ENCODE measurements at places on chromosomes 12 and 14. TPM values are rescaled to one million over a fixed set of nuclear protein-coding genes. Genes with fewer than 3 reads are reported as not detected.

- DNase-seq: no peak
Observed at GRCh38 chr12:613996-614395, 49.2 kb downstream of the NINJ2 start.

GRCh38 chr12:45124485-45125155 is 73.7 kb upstream of the DBX2 start:
- no peak for DNase-seq

GRCh38 chr12:19830446-19830845 is 391.2 kb downstream of the AEBP2 start:
- no peak for DNase-seq

DNA sequence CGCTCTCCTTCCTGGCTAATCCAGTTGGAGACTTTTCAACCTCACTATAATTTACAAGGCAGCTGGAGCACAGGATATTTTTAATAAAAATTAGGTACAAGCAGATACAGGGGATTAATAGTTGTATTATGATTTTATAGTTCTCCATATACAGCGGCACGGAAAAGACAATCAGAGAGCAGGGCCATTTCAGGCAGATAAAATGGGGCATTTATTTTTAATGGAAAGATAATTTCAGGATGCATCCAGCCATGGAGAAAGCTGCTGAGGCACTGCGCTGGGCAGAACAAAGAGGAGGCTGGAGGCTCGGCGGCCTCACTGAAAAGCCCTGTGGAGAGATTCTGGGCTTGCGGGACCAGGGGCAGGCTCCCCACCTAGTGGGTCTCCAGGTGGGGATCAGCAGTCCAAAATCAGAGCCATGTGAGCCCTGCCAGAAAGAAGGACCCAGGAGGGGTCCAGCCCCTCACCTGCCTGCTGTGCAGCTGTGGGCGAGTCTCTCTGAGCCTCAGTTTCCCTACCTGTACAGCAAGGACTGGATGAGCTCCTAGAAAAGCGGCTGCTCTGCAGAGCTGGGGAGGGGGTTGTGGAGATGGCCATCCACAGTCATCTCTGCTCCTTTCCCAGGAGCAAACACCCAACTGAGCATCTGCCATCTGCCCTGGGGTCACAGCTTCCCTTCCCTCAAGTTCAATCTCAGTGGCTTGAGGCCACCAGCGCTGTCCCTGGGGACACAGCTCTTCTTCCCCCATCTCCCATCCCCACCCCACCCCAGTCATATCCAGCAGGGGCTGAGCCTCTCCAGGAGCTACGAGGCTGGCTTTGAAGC is 23.9 kb upstream of the C14orf180 start:
- no peak for DNase-seq

- no peak for DNase-seq
Observed at GRCh38 chr12:9760120-9760519, 581 bp downstream of the CD69 start.

DNA sequence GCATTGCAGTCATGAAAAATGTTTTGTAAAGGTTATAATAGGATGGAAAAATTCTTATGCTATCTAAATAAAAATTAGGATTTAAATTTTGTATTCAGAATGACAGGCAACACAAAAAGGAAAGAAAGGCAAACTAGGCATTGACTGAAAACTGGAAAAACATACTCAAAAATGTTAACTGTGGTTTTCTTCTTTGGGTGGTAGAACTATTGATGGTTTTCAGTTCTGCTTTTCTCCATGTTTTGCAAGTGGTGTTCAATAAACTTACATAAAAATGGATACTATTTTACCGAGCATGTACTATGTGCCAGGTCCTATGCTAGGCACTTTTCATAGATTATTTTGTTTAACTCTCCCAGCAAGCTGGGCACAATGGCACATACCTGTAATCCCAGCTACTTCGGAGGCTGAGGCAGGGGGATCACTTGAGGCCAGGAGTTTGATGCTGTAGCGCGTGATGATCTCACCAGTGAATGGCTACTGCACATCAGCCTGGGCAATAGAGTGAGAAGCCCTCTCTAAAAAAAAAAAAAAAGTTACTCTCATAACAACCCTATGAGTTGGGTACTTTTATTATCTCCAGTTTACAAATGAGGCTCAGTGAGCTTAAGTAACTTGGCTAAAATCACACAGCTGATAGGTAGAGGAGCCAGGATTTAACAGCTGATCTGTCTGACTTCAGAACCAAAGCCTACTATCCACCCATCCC is 26.3 kb upstream of the TCP11L2 start:
- DNase-seq: no peak

GRCh38 chr12:57451233-57451778 is 3.8 kb upstream of the INHBE start:
- no peak for DNase-seq

DNA sequence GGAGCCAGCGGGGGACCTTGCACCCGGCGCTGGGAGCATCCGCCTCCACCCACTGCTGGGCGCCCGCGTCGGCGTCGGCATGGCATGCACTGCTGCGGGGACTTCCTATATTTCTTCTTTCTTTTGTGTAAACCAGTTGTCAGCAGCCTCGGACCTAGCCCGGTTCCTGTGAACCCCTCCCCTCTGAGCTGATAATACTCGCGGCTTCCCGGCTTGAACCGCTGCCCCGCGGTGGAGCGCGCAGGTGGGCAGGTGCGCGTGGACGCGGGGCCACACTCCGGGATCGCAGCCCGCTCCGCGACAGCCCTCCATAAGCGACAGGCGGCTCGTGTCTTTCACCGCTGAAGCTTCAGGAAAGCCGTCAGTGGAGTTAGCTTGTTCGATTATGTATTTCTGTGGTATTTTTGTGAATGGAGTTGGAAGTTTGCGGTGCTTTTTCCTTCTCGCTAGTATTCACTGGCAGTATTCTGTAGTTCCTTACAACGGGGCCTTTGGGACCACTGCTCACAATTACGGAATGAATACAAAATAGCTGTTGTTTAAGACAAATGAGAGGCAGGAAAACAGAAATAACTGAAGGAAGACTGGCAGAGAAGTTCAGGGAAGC is 870 bp downstream of the BMAL2 start:
- no peak for DNase-seq

GRCh38 chr12:57718641-57719528 is 19.7 kb downstream of the AGAP2 start:
- DNase-seq: no peak

DNA sequence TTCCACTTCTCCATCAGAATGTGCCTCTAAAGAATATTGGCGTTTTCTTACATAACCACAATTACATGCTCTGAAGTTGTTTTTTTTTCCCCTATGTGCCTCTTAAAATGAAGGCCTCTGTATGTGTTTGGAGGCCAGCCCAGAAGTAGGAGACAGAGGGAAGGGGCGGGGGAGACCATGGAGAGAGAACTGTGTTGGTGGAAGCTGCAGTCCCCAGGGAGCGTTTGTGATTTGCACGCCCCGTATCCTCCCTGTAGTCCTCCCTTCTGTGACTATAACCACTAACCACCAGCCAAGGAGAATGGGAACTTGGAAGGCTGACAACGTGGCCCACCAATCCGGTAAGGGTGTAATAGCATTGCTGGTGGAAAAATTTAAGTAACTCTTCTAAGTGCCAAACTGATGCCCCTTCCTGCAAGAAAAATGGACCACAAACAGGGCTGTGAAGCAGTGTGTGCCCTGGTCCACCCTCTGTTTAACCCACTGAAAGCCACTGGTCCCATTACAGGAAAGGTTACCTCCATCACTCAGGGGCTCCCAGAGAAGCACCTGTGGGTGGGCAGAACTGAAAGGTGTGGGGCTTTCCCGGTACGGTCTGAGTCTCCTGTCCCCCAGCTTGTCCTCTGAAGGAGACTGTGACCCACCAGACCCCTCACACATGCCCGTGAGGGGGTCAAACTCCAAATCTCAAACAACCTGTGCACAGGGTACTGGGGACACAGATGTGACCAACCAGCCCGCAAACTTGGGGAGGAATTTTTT is 36.8 kb downstream of the CCDC88C start:
- no peak for DNase-seq

DNA sequence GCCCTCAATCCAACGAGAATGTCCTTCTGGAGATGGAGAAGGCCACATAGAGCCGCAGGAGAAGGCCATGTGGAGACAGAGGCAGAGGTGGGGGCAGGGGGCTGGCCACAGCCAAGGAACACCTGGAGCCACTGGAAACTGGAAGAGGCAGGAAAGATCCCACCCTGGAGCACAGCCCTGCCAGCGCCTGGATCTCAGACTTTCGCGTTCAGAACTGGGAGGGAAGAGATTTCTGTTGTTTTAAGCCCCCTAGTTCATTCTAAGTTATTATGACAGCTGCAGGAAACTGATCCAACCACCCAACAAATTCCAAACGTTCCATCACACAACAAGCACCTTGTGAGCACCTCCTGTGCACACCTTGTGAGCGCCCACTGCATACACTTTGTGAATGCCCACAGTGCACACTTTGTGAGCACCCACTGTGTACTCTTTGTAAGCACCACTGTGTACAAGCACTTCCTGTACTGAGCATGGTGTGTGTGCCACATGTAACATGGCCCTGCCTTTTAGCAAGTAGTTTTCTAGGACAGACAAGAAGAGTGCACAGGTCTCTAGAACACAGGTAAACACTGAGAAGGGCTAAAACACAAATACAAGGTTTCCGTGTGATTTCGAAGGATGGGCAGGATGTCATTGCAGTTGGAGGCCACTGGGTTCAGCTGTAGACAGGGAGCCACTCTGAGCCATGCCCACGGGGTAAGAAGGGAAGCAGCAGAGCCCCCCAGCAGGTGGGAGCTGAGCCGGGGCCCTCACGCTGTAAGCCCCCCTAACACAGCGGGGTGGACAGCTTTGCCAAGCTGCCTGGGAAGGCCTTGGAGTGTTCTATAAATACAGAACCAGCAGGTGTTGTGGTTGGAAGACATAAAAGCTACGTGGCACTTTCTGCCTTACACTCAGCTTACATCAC is 15.4 kb downstream of the RIMBP2 start:
- DNase-seq: no peak

DNA sequence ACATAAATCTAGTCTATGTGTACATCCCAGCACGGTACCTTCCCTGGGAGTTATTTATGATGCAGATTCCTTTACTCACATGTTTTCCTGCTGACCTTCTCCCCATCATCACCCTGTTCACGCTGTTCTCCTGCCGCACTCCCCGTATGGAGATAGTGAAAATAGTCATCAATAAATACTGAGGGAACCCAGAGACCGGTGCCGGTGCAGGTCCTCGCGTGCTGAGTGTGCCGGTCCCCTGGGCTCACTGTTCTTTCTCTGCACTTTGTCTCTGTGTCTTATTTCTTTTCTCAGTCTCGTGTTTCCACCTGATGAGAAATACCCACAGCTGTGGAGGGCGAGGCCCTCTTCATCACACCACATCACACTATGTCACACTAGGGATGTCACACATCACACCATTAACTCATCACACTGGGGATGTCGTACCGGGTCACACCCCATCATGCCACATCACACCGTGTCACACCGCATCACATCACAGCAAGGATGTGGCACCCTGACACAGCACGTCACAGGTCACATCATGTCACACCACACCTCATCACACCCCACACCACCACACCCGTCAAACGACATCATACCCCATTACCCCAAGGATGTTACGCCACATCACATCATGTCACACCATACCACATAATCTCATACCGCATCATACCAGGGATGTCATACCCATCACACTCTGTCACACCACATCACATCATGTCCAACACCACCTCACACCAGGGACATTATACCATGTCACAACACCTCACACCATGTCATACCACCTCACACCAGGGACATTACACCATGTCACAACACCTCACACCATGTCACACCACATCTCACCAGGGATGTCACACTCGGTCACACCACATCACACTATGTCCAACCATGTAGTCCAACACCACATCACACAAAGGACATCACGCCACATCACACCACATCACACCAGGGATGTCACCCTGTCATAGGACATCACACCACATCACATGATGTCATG is 207.0 kb downstream of the TMEM121 start:
- DNase-seq: no peak

GRCh38 chr14:74506411-74506851 is 12.9 kb downstream of the ISCA2 start:
- no peak for DNase-seq

- no peak for DNase-seq
Observed at GRCh38 chr12:2636741-2637340, 157.9 kb upstream of the FKBP4 start.

GRCh38 chr14:98219638-98220037 is 1052.4 kb downstream of the BCL11B start:
- no peak for DNase-seq

DNA sequence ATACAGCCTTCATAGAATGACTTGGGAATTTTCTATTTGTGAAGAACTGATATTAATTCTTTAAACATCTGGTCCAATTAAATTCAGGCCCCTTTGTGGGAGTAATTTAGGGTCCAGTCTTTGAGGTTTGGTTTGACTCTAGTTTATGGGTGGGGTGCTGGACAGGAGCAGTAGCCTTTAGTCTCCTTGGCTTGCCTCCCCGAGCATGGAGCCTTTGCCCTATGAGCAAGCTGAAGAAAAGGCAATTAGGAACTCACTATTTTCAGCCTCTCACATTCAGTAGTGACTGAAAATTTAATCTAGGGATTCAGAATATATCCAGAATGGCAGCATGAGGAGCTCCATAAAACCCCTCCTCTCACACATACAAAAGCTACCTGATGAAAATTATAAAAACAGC is 161.1 kb downstream of the TRHDE start:
- no peak for DNase-seq

Gene SDSL
- 0.82 TPM for total RNA-seq

Gene CACNA2D4
- not detected for total RNA-seq
